ENCODE measurements at places on chromosomes 4 and X.

DNA sequence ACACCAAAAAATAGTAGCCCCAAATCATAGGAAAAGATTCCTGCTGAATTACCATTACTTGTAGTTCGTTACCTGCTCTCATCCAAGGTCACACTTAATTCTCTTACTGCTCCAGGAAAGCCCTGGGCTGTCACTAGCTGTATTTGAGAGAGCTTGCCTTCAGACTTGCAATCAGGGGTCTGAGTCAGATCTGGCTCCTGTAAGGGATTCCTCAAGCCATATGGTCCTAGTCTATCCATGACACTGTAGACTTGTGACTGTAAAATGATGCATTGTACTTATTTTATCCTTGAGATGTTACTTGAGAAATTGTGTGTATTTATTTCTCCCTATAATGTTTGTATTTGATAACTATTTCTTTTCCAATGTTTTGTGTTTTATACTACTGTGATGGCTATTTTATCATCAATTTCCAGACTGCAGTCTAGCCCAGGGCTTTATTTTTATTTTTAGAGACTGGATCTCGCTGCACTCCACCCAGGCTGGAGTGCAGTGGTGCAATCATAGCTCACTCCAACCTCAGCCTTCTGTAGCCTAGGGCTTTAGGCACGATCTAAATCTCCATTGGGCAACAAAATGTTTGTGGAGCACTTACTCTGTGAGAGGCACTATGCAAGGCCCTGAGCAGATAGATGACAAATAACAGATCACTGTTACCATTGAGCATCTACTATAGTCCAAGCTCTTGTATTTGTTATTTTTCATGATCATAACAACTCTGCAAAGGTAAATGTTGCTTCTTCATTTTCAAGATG, 24.2 kb downstream of the ERVMER34-1 start:
- H3K36me3 ChIP-seq = no peaks in the 10 kb centered on the region
- H3K27ac ChIP-seq = no peak overlapping the region

DNA sequence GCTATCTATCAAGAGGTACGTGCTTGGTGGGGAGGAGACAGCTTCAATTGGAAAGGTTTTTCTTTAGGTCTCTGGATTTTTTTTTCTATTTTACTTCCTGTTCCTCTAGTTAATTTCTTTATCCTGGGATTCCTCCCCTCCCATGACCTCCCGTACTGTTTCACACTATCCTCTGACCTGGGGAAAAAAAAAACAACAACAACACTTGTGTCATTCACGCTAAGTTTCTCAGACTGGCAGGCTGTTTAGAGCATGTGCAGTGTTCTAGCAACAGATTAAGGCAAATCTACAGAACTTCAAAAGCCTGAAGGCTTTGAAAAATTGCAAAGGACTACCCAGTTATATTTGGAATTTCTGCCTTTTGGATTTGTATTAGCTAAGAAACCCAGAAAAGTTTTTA, 358.4 kb downstream of the ARHGAP24 start:
- no peaks in the 10 kb centered on the region for H3K36me3 ChIP-seq
- peaks cover 22% of the 10 kb centered on the region for H3K4me1 ChIP-seq
- H3K27ac ChIP-seq = peak overlapping the region; percentile 20
- no peak overlapping the region for H3K4me3 ChIP-seq
- no peaks in the 10 kb centered on the region for H3K27me3 ChIP-seq
- no peak for DNase-seq

- no peaks in the 10 kb centered on the region for H3K27me3 ChIP-seq
- no peak overlapping the region for H3K4me3 ChIP-seq
- no peak overlapping the region for H3K27ac ChIP-seq
- no peaks in the 10 kb centered on the region for H3K4me1 ChIP-seq
- no peaks in the 10 kb centered on the region for H3K36me3 ChIP-seq
These were observed 49.3 kb upstream of the MAGED4B start for GRCh38 chrX:52118262-52118661.

- H3K4me1 ChIP-seq = peaks cover 10% of the 10 kb centered on the region
- DNase-seq = no peak
- H3K27me3 ChIP-seq = no peaks in the 10 kb centered on the region
- H3K27ac ChIP-seq = no peak overlapping the region
These were observed 840.8 kb upstream of the HTR2C start for GRCh38 chrX:113743069-113743468.
